Ovary (tissue), 10 donors: ENCODE measurements at places on chromosomes 7 and 10. TPM values are rescaled to one million over a fixed set of nuclear protein-coding genes. Genes with fewer than 3 reads are reported as not detected.

Gene DDX50
- total RNA-seq, result 27.8 TPM

Gene ZNF736
- 21.0 TPM for total RNA-seq

Gene HOXA6
- total RNA-seq, result 0.32 TPM

Gene ZSCAN25
- total RNA-seq, result 10.2 TPM

Gene CFAP70
- 4.3 TPM for total RNA-seq

Gene BRAF
- 52.0 TPM for total RNA-seq

Gene STRIP2
- 0.92 TPM for total RNA-seq

Gene CALHM3
- not detected for total RNA-seq

Gene AZGP1
- 0.34 TPM for total RNA-seq

Gene KCNMA1
- 74.5 TPM for total RNA-seq

Gene SNX10
- 1.4 TPM for total RNA-seq

Gene CLRN3
- total RNA-seq, result not detected

Gene ADGRA1
- total RNA-seq, result 0.07 TPM

Gene CYP3A4
- total RNA-seq, result 0.69 TPM

Gene ZNF479
- total RNA-seq, result not detected

Gene ZNF273
- 7.3 TPM for total RNA-seq

Gene TAS2R3
- total RNA-seq, result 1.2 TPM

Gene BLVRA
- total RNA-seq, result 67.5 TPM

Gene ACSM6
- total RNA-seq, result not detected

Gene GATA3
- 0.48 TPM for total RNA-seq

Gene MALRD1
- total RNA-seq, result 0.56 TPM

Gene MASTL
- total RNA-seq, result 3.6 TPM

Gene ANKRD2
- not detected for total RNA-seq

Gene GJC3
- total RNA-seq, result not detected

Gene CDHR3
- total RNA-seq, result 8.6 TPM

Gene TTYH3
- total RNA-seq, result 25.2 TPM

Gene COL28A1
- total RNA-seq, result 1.9 TPM

Gene PLPP4
- 0.34 TPM for total RNA-seq

Gene PYROXD2
- 7.9 TPM for total RNA-seq

Gene PALD1
- total RNA-seq, result 3.3 TPM

Gene HHEX
- total RNA-seq, result 4.7 TPM

Gene ZNF853
- total RNA-seq, result 16.5 TPM

Gene UCN3
- total RNA-seq, result not detected

Gene UPK3B
- total RNA-seq, result 12.8 TPM

Gene PRF1
- 1.3 TPM for total RNA-seq

Gene OPN4
- not detected for total RNA-seq

Gene LYZL2
- not detected for total RNA-seq

Gene UCMA
- total RNA-seq, result not detected

Gene MYL10
- total RNA-seq, result not detected

Gene NCF1
- total RNA-seq, result 1.3 TPM

Gene RSPH10B2
- 0.71 TPM for total RNA-seq

Gene TRIM56
- 77.4 TPM for total RNA-seq

Gene AASS
- total RNA-seq, result 59.0 TPM

Gene GLI3
- total RNA-seq, result 10.3 TPM

Gene DNAJC9
- 24.3 TPM for total RNA-seq

Gene SORBS1
- 10.7 TPM for total RNA-seq

Gene CD36
- 16.1 TPM for total RNA-seq

Gene PDE1C
- total RNA-seq, result 5.9 TPM

Gene SPDYE5
- not detected for total RNA-seq

Gene INMT
- total RNA-seq, result 153 TPM
